T-helper 17 cell (primary cell): ENCODE measurements at places on chromosomes 1 and 21. TPM values are rescaled to one million over a fixed set of nuclear protein-coding genes. Genes with fewer than 3 reads are reported as not detected.

GRCh38 chr1:166167572-166167925 lies 748 bp upstream of the FAM78B start:
- no peak overlapping the region for H3K27ac ChIP-seq
- H3K4me3 ChIP-seq, result peak overlapping the region; percentile 85
- peaks cover 63% of the 10 kb centered on the region for H3K27me3 ChIP-seq
- no peak for DNase-seq

The RGS16 gene
- 23.5 TPM for total RNA-seq

- no peak for DNase-seq
- peaks cover 4% of the 10 kb centered on the region for H3K27me3 ChIP-seq
- H3K36me3 ChIP-seq, result peaks cover 2% of the 10 kb centered on the region
- no peak overlapping the region for H3K4me3 ChIP-seq
Measured at GRCh38 chr1:229191066-229191674, 79.7 kb upstream of the RAB4A start.

DNA sequence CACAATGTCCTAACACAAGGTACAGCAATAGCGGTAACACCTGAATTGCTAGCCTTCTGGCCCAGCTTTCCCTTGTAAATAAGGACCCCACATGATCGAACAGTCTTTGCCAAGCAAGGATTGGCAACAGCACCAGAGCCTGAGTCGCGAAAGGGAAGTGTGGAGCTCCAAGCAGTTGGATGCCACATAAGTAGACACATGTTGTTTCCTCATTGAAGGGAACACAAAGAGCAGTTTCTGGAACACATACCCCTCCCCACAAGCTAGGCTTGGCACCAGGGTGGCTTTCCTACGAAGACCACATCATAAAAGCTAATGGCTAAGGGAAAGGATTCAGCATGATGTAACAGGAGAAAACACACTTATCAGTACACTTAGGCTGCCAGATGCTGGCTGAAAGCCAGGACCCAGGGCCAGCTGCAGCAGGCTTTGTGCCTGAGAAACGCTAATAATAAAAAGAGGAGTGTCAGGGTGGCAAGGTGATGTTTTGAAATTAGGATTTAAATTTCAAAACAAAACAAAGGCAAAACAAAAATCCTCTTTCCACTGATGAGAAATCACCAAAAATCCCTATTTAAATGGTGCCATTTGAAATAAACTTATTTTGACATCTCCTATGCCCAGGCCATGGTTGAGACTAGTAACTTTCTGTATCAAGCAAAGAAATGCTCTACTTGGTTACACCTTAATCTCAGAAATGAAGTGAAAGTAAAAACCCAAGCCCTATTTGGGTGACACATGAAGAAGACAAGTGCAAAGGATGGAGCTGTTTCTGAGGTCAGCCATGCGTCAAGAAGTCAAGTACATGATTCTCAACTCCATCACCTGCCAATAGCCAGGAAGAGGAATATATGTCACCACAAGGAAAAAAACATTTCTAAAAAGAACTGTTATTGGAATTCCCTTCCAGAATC lies 11.9 kb upstream of the CPLANE2 start:
- peaks cover 5% of the 10 kb centered on the region for H3K4me1 ChIP-seq
- no peaks in the 10 kb centered on the region for H3K36me3 ChIP-seq
- H3K4me3 ChIP-seq, result no peak overlapping the region
- peak overlapping the region; percentile 77 for H3K27ac ChIP-seq
- no peaks in the 10 kb centered on the region for H3K27me3 ChIP-seq
- DNase-seq, result no peak

- no peaks in the 10 kb centered on the region for H3K27me3 ChIP-seq
- H3K36me3 ChIP-seq, result peaks cover 9% of the 10 kb centered on the region
- peaks cover 3% of the 10 kb centered on the region for H3K4me1 ChIP-seq
- DNase-seq, result no peak
- H3K27ac ChIP-seq, result no peak overlapping the region
Measured at GRCh38 chr1:19734472-19734999, 65.2 kb downstream of the TMCO4 start.

DNA sequence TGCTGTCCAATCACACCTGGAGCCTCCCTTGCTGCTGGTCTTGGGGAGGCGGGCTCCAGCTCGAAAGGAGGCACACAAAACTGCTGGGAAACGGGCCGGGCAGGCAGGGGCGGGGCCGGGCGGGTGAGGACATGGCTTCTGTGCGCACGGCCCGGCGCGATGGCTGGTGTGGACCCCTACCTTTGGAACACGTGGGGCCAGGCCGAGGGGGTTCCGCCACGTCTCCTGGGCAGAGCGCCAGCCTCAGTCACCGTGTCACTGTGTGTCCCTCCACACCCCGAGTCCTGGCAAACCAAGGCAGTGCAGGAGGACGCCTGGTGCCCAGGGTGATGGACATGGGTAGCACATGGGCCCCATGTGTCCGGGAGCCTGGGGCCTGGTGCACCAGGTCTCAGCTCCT lies 42.0 kb upstream of the ADARB1 start:
- no peak overlapping the region for H3K27ac ChIP-seq
- peaks cover 2% of the 10 kb centered on the region for H3K36me3 ChIP-seq
- peaks cover 24% of the 10 kb centered on the region for H3K27me3 ChIP-seq
- DNase-seq, result no peak
- H3K4me1 ChIP-seq, result no peaks in the 10 kb centered on the region

GRCh38 chr1:40592107-40592803 lies 60.8 kb downstream of the ZNF684 start:
- H3K4me3 ChIP-seq, result no peak overlapping the region
- DNase-seq, result no peak
- no peaks in the 10 kb centered on the region for H3K36me3 ChIP-seq
- peaks cover 7% of the 10 kb centered on the region for H3K27me3 ChIP-seq
- no peak overlapping the region for H3K27ac ChIP-seq

GRCh38 chr1:4002061-4002521 lies 102.0 kb upstream of the C1orf174 start:
- no peak overlapping the region for H3K4me3 ChIP-seq
- H3K36me3 ChIP-seq, result peaks cover 2% of the 10 kb centered on the region
- no peak for DNase-seq
- H3K27me3 ChIP-seq, result peaks cover 47% of the 10 kb centered on the region
- H3K27ac ChIP-seq, result no peak overlapping the region
- peaks cover 5% of the 10 kb centered on the region for H3K4me1 ChIP-seq

The KMO gene
- total RNA-seq, result 1.5 TPM

GRCh38 chr1:7940745-7941436 lies at the start of gene TNFRSF9:
Gene TNFRSF9 (minus strand): TSS chr1:7940839. CDS start chr1:7939994, 845 bp downstream.
- H3K4me3 ChIP-seq, result peak within 1 kb of the TSS; percentile 92
- peak; percentile 52 for DNase-seq
- H3K27ac ChIP-seq, result peak within 1 kb of the TSS; percentile 93
- peaks cover 26% of the 10 kb centered on the region for H3K4me1 ChIP-seq
- no peaks in the 10 kb centered on the region for H3K36me3 ChIP-seq

DNA sequence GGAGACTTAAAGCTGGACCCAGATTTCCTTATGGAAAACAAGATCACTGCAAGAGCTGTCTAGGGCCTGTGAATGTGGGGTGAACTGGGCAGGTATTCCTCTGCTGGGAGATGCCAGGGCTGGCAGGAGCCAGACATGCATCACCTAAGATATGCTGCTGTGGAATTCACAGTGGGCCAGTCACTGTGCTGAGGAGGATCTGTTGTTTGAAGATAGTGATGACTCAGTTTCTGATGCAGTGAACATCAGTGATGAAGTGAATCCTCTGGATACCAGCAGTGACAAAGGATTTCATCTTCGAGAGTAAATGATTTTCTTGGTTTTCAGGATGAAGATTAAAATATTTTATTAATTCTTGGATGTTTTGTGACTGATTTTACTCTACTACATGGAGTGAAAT lies 29.9 kb upstream of the CAMSAP2 start:
- no peak overlapping the region for H3K4me3 ChIP-seq
- DNase-seq, result no peak
- H3K36me3 ChIP-seq, result no peaks in the 10 kb centered on the region
- no peaks in the 10 kb centered on the region for H3K27me3 ChIP-seq
- H3K27ac ChIP-seq, result no peak overlapping the region

DNA sequence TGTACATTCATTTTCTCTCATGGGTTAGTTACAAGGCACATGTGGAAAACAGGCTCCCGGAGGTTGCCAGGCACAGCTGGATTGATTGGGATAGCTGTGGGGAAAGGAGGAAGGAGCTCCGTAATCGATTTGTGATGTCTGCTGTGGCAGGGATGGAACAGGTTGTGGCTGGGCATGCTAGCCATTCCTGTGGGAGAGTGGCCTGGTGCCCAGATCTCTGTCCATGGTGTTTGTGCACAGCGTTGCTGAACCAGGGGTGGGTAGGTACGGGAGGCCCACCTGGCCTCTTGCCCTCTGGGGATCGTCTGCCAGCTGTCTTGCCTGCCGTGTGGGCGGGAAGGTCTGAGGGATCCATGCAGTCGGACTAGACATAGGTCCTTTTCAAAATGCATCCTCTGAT lies 302.8 kb upstream of the VAMP3 start:
- H3K4me3 ChIP-seq, result no peak overlapping the region
- H3K4me1 ChIP-seq, result peaks cover 6% of the 10 kb centered on the region
- H3K36me3 ChIP-seq, result peaks cover 2% of the 10 kb centered on the region
- peaks cover 40% of the 10 kb centered on the region for H3K27me3 ChIP-seq
- DNase-seq, result no peak

- peaks cover 7% of the 10 kb centered on the region for H3K4me1 ChIP-seq
- no peak for DNase-seq
- H3K36me3 ChIP-seq, result peaks cover 7% of the 10 kb centered on the region
- H3K27me3 ChIP-seq, result no peaks in the 10 kb centered on the region
Measured at GRCh38 chr1:7989762-7990428, 28.4 kb downstream of the PARK7 start.

- H3K4me1 ChIP-seq, result no peaks in the 10 kb centered on the region
- no peaks in the 10 kb centered on the region for H3K27me3 ChIP-seq
- no peaks in the 10 kb centered on the region for H3K36me3 ChIP-seq
- no peak for DNase-seq
- no peak overlapping the region for H3K27ac ChIP-seq
- no peak overlapping the region for H3K4me3 ChIP-seq
Measured at GRCh38 chr1:79524126-79524525, 517.6 kb upstream of the ADGRL4 start.

The RIMKLA gene
- total RNA-seq, result 0.07 TPM

GRCh38 chr1:21317690-21318043 lies 27.4 kb upstream of the ECE1 start:
- no peak overlapping the region for H3K27ac ChIP-seq
- H3K4me1 ChIP-seq, result peaks cover 36% of the 10 kb centered on the region
- H3K27me3 ChIP-seq, result no peaks in the 10 kb centered on the region

The ATP6V1G3 gene
- total RNA-seq, result not detected

DNA sequence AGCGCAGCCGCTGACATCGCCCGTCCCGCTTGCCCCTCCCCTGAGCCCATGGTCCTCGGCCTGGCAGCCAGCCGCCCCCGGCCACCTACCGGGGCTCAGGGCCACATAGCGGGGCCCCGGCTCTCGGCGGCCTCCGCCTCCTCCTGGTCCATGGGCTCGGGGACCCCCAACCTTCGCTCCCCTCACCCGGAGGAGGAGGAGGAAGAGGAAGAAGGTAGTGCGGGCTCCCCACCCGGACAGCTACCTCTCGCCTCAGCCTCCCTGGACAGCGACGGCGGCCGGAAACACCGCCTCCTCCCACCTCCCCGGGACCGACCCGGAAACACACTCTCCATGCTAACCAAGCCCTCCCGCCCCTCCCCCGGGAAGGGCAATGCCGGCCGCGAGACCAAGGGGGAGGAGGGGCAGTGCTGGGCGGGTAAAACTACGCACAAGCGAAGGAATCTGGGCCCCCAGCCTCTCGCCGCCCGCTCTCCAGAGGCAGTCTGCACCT lies at the start of gene KIAA0319L:
KIAA0319L (minus strand) TSS at position 286 of the 493 bp plus-strand sequence. CDS start 2,912 bp downstream, outside the sequence.
- peaks cover 2% of the 10 kb centered on the region for H3K36me3 ChIP-seq
- peaks cover 48% of the 10 kb centered on the region for H3K4me1 ChIP-seq
- H3K27me3 ChIP-seq, result no peaks in the 10 kb centered on the region
- no peak for DNase-seq
- H3K27ac ChIP-seq, result peak within 1 kb of the TSS; percentile 98

DNA sequence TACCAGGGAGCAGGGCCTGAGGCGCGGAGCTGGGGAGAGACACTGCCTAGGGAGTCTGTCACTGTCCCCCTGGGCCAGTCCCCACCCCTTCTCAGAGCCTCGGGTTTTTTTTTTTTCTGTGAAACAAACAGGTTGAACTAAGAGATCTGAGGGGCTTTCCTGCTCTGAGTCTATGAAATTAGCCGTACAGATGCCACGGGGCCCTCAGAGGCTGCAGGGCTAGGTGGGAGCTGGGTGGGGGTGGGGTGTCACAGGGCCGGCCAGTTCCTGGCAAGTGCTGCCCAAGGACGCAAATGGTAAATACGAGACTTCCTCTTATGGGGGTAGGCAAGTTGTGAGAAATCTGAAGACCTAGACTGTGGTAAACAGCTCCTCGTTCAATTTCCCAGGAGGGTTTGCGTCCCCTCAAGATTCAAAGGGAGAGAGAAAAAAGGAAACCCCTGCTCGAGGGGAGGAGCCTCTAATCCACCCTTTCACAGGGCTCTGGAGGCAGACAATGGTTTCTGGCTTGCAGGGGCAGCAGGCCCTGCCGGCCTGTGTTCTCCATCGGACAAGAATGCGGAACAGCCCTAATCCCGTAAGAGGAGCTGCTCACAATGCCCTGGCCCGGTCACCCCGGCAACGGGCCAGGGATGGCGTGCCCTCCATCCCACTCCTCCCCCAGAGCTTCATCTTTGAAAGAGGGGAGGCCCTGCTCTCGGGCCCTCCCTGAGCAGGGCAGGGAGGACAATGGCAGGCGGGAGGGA lies 7.8 kb downstream of the NUAK2 start:
- H3K36me3 ChIP-seq, result peaks cover 5% of the 10 kb centered on the region
- no peak for DNase-seq
- H3K4me1 ChIP-seq, result peaks cover 48% of the 10 kb centered on the region
- H3K27ac ChIP-seq, result peak overlapping the region; percentile 88

DNA sequence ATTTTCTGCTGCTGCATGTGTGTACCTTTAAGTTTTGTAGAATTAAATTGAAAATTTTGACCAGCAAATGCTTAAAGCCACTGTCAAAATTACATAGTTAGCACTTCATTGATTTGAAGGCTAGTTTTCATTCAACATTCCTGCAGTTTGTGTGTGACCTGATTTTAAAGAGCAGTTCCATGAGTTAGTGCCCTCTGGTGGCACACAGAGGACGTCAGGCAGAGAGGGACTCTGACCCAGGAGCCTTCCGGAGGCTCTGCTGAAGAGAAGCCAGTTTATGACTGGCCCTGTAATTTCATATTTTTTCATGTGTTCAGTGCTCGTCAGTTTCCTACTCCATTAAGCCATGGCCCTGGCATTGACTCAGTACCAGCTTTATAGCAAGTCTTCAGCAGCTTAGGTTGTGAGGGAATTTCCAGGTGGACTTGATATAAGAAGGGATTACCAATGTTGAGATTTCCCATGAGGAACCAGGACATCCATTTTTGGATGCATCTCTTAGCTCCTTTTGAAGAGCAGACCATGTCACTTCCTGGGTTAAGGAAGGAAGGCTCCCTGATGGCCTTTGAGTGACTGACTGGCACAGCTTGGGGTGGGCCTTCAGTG lies 104.7 kb downstream of the CAMTA1 start:
- H3K27ac ChIP-seq, result no peak overlapping the region
- peaks cover 11% of the 10 kb centered on the region for H3K4me1 ChIP-seq
- H3K27me3 ChIP-seq, result no peaks in the 10 kb centered on the region
- peak; percentile 12 for DNase-seq
- H3K4me3 ChIP-seq, result no peak overlapping the region

GRCh38 chr1:113787663-113788062 lies 24.6 kb downstream of the RSBN1 start:
- DNase-seq, result no peak
- peaks cover 66% of the 10 kb centered on the region for H3K4me1 ChIP-seq
- H3K4me3 ChIP-seq, result no peak overlapping the region
- H3K27me3 ChIP-seq, result no peaks in the 10 kb centered on the region
- peak overlapping the region; percentile 80 for H3K27ac ChIP-seq

- no peak for DNase-seq
- H3K27ac ChIP-seq, result no peak overlapping the region
- peak overlapping the region; percentile 47 for H3K4me3 ChIP-seq
Measured at GRCh38 chr1:181140891-181141290, 52.4 kb downstream of the IER5 start.

- H3K27ac ChIP-seq, result no peak overlapping the region
- H3K27me3 ChIP-seq, result no peaks in the 10 kb centered on the region
- no peak for DNase-seq
- H3K4me1 ChIP-seq, result peaks cover 5% of the 10 kb centered on the region
- no peaks in the 10 kb centered on the region for H3K36me3 ChIP-seq
Measured at GRCh38 chr1:36098650-36099365, 10.1 kb downstream of the ADPRS start.

The KRTAP22-1 gene
- total RNA-seq, result not detected
